ENCODE measurements at places on chromosomes 12 and 14.

DNA sequence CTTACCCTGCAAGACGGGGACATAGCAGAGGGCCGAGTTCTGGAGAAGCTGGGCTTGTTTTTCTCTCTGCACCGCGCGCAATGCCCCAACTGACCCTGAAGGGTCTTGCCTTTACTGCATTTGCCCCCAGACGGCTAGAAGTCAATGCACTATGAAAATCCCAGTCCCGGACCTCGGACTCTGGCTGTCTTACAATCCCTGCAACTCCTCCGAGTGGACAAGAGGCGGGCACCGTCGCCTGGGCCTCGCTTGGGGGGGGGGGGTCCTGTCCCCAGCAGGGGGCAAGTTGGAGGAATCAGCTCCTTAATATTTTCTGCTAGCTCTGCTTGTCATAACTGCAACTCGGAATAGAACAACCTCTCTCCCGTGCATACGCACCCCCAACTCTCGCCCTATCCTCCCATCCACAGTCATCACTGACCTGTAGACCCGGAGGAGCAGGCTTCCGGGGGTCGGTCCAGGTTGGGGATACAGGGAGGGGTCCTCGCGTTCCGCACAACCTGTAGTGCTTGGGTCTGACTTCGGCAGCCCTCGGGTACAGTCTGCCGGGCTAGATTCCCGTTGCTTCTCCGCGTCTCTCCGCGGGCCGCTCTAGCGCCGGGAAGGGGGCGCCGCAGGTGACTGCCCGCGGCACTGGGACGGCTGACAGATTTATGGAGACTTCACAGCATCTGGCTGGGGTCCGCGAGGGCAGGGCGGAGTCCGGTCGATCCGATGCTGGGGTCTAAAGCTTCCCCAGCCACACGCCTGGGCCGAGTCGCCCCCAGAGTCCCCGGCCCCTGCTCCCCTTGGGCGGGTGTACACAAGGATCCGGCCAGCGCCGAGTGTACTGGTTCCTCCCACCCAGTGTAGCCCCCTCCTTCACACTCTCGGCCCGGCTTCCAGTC, 3.3 kb upstream of the PAX9 start:
- DNase-seq, result no peak

GRCh38 chr12:55996201-55996714, 818 bp upstream of the SUOX start:
- DNase-seq, result peak; percentile 58

- DNase-seq, result no peak
Observed at GRCh38 chr12:114784526-114784925, 100.6 kb upstream of the TBX3 start.

GRCh38 chr12:46452061-46452615, 79.6 kb upstream of the SLC38A2 start:
- no peak for DNase-seq

DNA sequence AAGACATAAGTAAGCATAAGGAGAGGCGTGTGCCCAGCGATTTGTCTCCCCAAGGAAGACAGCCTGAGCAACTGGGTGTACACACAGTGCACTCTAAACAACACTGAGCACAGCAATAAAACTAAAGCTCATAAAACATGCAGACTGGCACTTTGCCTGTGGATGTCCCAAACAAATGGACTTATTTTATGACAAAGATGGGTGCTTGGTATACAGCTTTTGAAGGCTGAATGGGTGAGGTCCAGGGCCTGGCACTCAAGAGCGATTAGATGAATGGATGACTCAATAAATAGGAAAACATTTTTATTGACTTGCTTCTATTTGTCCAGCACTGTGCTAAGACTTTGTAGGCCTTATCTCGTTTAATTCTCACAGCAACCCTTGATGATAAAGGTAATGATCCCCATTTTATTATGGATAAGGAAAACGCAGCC, 28.5 kb downstream of the LGMN start:
- DNase-seq, result no peak

DNA sequence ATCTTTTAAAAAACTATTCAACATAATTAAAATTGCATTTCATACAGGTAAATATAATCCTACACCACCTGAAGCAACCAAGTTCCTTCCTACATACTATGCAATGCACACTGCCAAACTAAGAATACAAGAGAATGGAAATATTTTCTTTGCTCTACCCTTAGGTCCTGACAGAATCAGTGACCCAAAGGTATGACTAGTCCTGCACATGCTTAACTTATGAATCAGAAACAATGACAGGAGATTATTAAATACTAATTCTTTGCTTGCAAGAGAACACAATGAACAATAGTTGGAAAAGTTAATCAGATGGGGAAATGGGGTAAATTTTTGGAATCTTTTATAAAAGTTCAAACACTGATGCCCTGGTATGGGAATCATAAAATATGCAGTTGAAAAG, 220.1 kb downstream of the SOX5 start:
- no peak for DNase-seq

- DNase-seq, result no peak
Observed at GRCh38 chr14:59256331-59256730, 67.9 kb downstream of the DAAM1 start.

- DNase-seq, result no peak
Observed at GRCh38 chr12:64696080-64696741, 63.0 kb downstream of the GNS start.

GRCh38 chr12:58919231-58920101, 838 bp downstream of the LRIG3 start:
- DNase-seq, result no peak

DNA sequence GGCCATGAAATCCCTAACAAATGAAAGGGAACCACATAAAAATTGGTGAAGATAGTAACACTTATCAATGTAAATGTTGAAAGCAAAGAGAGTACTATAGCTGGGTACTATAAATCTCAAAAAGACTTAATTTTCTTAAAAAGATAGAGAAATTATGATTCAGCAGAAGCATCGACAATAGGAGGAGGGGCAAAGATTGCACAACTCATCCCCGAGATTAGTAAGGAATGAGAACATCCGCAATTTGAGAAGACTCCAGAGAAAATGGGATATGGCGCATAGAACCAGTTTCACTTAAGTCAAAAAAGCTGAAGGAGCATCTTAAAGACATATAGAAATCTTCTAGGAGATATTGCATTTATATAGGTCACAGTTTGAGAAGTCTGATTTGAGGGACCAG, 220.2 kb upstream of the SLC16A7 start:
- no peak for DNase-seq

GRCh38 chr14:89117012-89117411, 292.6 kb downstream of the TTC8 start:
- DNase-seq, result no peak

DNA sequence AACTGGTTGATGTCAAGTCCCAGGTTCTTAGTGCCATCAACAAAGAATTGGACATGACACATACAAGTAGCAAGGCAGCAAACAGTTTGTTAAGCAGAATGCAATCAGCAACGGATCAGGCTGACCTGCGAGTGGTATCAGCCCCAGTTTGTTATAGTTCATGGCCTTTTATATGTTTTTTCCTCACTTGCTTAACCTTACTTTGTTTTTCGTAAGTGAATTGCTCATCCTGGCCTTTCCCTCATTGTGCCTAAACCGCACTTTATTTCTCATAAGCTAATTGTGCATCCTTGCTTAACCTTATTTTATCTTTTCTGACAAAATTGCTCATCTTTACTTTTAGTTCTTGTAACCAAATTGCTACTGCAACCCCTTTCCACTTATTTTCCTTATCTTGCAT, 4.1 kb downstream of the ETFBKMT start:
- DNase-seq, result no peak

DNA sequence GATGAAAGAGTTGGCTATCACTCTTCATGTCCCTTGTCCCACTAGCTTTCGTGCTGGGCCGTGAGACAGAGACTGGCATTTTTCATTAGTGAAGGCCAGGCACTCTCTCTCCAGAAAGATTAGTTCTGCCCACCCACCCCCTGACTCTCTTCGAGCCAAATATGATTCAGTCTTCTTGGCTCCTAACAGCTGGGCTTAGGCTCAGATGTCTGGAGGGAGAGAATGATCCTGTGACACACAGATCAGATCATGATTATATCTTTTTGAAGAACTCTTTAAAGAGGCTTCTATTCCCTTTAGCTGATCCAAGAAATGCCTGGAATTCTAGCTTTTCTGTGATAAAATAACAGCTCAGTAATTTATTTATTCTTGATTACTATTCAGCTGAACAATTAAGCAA, 5.2 kb upstream of the GNG2 start:
- DNase-seq, result no peak

DNA sequence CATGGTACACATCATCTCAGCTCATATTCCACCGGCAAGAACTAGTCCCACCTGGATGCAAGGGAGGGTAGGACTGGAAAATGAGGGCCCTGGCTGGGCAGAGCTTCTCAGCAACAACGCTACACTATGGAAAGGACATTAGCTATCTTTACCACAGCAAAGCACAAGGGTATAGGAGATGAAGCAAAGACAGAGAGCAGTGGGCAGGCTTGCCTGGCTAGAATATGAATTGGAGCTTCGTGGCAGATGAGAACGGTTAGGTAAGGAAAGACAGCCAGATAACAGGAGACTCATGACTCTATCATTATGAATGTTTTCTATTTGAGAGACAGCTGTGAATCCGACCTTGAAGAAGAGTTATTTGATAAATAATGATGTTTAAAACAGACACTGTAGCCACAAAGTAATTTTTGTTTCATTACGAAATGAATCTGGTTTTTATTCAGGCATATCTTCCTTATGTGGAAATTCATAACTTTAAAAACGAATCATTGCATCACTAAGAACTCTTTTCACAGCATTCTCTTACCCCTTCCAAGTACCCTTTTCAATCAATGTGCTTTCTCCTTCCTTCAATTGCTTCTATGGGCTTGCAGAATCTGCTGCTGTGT, 59.1 kb upstream of the PCED1B start:
- DNase-seq, result no peak
